B cell (primary cell): ENCODE measurements at places on chromosomes 1 and 21. TPM values are rescaled to one million over a fixed set of nuclear protein-coding genes. Genes with fewer than 3 reads are reported as not detected.

CCDC30 gene
- polyA plus RNA-seq = 1.2 and 1.4 TPM in 2 replicates

LCE3E gene
- not detected in 2 replicates for polyA plus RNA-seq

PODN gene
- polyA plus RNA-seq = not detected in 2 replicates

TNFRSF14 gene
- 427 and 457 TPM in 2 replicates for polyA plus RNA-seq

ALX3 gene
- not detected in 2 replicates for polyA plus RNA-seq

RRP15 gene
- polyA plus RNA-seq = 1.3 and 2.2 TPM in 2 replicates

SRGAP2B gene
- polyA plus RNA-seq = 3.0 and 7.3 TPM in 2 replicates

GJC2 gene
- 0.16 and 0.88 TPM in 2 replicates for polyA plus RNA-seq

RPTN gene
- not detected in 2 replicates for polyA plus RNA-seq

RHBG gene
- polyA plus RNA-seq = not detected in 2 replicates

ANXA9 gene
- 0.07 and 0.09 TPM in 2 replicates for polyA plus RNA-seq

ELAVL4 gene
- not detected in 2 replicates for polyA plus RNA-seq
